ENCODE measurements at places on chromosomes 6 and 20. TPM values are rescaled to one million over a fixed set of nuclear protein-coding genes. Genes with fewer than 3 reads are reported as not detected.

PMEPA1 gene
- total RNA-seq: 31.6 TPM

- no peak for DNase-seq
Observed at GRCh38 chr20:25495189-25495824, 87.8 kb downstream of the GINS1 start.

GRCh38 chr6:106099235-106099537 is 13.1 kb downstream of the PRDM1 start:
- DNase-seq: no peak

OTOR gene
- total RNA-seq: not detected

- peak; percentile 93 for DNase-seq
Observed at GRCh38 chr6:26195376-26195923, 108.2 kb downstream of the HFE start.

DNA sequence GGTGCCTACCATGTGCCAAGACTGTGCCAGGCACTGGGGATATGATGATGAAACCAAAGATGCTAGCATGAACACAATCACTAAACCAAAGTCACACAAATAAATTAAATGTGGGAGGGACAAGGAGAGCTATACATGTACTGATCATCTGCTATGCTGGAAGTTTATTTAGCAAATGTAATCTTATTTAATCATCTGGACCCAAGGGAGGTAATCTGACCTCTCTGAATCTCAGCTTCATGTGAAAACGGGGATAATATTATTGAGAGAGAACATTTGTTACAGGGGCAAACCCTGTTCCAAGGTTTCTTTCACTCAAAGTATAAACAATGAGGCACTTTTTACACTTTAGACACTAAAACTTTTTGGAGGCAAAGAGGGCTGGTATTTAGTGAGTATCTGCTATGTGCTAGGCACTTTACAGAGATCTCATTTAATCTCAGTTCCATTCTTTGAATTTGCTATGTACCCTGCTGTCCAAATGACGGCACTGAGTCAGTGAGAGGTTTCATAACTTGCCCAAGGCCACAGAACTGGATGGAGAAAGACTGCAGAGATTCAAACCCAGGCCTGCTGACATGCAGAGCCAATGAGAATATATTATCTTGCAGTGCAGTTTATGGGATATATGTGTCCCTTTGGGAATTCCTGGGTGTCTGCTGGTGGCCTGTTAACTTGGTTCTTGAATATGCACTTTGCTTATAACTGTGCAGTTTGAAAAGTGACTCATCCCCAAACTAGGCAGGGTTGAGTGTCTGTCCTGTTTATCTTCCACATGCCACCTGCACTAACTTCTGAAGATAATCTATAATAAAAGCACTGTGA is 3.3 kb upstream of the ASXL1 start:
- no peak for DNase-seq

DNA sequence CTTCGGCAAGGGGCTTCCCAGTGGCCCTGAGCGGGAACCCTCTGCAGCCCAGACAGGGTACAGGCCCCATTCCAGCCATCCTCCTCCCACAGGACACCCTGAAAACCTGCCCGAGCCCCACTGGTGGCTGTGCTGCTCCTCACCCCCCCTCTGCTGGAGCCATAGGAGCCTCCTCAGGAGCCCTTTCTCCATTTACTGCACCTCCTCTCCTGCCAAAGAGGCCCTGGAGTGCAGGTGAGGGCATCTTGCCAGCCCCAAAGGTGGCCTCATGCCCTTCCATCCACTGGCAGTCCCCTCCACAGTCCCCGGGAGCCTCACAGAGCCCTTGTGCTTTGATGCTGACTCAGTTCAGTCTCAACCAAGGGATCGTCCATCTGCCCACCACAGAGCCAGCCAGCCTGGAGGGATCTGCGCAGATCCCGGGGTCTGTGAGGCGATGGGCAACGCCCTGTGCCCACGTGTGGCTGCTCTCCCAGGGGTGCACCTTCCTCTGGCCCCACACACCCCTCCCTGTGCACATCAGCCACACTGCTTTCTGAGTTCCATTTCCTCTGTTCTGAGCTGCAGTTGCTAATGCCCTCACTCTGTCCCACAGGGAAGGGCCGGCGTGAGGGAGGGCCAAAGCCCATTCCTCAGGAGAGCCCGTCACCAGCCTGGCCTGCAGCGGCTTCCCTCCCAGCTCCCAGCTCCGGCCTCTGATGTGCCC is 228.5 kb downstream of the DLL1 start:
- DNase-seq: no peak

DNA sequence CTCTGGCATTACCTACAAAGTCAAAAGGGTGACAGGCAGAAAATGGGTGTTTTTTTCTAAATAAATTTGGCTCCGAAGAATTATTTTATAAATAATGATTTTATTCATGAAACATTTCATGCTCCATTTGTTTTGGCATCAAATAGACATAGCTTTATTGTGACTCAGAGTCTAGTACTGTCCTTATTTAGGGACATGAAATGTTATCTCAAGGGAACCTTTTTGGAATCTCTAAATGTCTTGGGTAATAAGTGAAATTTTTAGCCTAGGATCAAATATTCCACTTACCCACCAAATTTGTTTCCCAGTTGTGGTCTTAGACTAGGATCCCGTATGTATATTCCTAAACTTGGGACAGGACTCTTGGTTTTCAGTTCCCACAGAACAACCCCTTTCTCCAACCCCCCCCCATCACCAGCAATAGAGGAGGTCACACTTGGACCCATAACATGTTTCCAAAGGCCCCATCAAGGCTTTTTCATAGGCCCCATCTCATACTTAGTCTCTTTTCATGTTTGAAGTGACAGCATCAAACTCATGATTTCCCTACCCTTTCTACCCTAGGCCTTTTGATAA is 81.8 kb downstream of the JAG1 start:
- DNase-seq: no peak

DNA sequence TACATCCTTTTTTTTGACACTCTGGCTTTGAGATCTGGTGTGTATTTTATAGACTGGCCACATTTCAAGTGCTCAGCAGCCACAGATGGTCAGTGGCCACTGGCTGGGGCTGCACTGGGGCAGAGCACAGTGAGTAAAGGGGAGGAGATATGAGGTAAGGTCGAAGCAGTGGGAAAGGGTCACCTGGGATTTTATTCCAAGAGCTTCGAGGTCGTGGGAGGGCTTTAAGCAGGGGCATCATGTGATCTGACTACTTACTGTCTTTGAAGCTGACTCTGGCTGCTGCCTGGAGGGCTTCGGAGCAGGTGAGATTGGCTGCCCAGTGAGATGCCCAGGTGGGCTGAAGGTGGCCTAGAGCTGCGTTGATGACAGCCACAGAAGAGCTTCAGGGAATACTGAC is 6.7 kb downstream of the C20orf203 start:
- DNase-seq: no peak

TOX2 gene
- 3.0 TPM for total RNA-seq

DNA sequence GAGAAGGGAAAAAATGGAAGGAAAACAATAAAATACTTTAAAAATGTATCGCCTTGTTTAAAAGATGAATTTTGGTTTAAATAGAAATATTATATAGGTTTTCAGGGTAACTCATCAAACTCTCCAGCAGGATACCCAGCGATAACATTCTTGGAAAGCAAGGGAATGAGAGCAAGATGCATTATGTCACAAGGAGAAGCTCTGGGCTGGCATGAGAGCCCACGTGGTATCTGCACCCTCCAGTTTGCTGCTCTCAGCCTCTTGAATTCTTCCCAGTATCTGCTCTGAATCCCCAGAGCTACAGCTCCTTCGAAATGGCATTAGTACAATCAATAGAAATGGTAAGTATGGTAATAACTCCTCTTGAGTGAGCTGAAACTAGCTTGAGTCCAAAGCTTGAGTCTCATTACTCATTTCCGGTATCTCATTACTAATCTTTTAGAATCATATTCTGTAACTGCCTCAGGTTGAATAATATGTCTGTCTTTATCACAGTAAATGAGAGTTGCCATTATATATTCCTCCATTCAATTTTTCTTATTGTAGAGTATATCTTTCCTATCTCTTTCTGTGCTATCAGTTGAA is 4.9 kb upstream of the TMEM242 start:
- DNase-seq: no peak

DNA sequence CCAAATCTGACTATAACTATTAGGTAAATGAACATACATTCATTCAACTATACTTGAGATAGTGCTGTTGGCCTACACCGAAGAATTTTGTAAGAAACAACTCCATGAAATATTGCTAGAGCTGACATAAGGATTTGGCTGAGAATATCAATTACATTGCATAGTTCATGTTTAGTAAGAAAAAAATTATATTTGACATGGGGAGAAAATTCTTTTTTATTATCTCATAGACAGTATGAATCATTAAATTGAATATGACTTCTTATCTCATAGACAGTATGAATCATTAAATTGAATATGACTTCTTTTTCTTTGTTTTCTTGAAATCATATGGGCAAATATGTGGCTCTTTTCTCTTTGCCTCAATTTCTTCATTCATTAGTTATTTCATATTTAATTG is 212.3 kb upstream of the HSF2 start:
- no peak for DNase-seq

Measured in heart left ventricle (tissue), 16 donors.